ENCODE measurements at places on chromosomes 4 and X.

- no peak for DNase-seq
These were observed 183.5 kb downstream of the ZC4H2 start for GRCh38 chrX:64792598-64793337.

DNA sequence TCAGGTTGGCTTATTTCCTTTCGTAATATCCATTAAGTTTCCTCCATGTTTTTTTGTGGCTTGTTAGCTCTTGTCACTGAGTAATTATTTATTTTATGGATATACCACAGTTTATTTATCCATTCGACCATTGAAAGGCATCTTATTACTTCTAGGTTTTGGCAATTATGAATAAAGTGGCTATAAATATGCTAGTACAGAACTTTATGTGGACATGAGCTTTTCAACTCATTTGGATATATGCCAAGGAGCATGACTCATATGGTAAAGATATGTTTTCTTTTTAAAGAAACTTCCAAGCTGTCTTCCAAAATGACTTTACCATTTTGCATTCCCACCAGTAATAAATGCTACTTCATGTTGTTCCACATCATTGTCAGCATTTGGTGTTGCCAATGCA, 803.6 kb downstream of the GLUD2 start:
- no peak for DNase-seq

DNA sequence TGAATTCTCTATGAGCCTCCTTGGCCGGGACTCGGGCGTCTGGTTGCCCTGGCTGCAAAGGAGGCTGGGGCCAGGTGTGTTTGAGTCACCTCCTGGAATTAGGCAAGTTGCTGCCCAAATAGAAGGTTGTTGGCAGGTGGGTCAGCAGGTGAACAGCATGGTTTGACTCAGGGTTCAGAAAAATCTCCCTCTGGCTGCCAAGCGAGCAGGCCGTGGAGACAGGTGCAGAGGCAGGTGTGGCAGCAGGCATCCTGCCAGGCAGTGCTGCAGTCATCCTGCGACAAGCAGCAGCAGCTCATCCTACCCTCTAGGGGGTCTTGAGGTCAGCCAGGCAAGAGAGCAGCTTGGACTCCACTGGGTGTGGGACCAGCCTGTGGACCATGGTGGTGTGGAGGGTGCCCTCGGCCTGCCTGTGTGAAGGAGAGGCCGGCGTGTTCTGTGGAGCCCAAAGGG, 8.2 kb downstream of the MSANTD1 start:
- no peak for DNase-seq

DNA sequence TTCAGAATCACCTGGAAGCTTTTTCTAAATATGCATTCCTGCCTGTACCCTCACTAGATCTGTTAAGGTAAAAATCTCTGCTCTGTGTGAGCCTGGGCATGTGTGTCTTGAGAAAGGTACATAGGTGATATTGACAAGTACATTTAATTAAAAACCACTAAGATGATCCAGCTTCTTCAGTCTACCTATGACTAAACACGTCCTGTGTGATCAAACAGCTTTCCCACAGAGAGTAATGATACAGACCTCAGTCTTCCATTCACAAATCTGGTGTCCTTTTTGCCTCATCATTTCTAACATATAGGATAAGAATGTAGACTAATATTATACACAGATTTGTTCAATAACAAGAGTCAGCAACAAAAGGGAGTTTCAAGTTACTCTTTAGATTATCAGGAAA, 42.6 kb downstream of the GALNT7 start:
- DNase-seq, result no peak

- DNase-seq, result no peak
These were observed 641.1 kb downstream of the RAPGEF2 start for GRCh38 chr4:159743971-159744370.

DNA sequence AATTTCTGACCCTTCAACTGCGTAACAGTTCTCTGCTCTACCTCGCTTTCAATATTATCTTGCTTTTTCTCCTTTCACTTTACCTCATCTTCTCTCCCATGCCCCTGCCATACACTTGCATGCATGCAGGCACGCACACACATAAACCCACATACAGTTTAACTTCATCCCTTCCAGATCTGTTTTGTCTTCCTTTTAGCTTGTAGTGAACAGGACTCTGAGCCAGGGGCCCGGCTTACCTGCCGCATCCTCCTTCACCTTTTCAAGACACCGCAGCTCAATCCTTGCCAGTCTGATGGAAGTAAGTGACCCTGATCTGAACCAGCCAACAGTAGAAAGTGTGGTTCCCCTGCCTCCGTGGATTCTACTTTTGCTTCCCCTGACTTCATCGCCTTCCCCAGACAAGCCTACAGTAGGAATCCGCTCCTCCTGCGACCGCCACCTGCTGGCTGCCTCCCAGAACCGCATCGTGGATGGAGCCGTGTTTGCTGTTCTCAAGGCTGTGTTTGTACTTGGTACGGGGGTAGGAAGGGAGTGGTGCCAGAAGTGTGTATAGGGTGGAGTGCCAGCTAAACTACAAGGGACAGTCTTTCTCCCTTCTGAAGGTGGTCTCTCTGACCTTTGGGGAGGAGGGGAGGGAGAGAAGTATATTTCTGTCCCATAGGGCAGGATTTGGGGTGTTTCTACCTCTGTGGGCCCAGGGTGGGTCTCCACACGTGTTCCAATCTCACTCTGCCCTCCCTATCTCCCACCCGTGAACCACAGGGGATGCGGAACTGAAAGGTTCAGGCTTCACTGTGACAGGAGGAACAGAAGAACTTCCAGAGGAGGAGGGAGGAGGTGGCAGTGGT, 10.7 kb downstream of the MED12 start:
- no peak for DNase-seq

GRCh38 chr4:75844151-75844662, 58.0 kb downstream of the PPEF2 start:
- DNase-seq, result no peak

DNA sequence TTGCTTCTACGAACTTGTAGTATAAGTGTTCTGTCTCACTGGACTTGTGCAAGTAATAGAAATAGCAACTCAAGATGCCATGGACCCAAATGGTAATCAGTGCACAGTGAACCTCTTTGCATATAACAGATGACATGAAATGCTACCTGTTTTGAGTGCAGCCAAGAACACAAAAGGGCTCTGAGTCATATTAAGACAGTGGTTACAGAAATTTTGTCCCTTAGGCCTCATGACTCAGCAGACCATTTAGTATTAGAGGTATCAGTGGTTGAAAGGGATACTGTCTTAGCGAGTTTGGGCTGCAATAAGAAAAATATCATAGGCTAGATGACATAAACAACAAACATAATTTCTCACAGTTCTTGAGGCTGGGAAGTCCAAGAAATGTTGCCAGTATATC, 502.9 kb upstream of the PCDH10 start:
- no peak for DNase-seq

DNA sequence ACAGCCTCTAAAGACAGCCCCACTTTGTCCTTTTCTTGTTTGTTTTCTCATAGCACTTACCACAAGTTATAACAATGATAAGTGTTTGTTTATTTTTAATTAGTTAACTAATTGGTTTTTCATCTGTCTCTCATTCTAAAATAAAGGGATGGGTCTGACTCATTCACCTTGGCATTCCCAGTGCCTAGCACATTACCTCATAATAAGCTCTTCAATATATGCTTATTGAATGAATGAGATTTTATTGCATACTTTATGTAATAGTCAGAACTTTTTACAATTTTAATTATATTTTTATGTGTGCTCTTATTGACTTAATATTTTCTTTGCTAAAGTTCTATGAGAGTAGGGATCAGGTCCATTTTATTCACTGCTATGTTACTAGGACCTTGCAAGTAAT, 22.8 kb upstream of the PRKG2 start:
- DNase-seq, result no peak

GRCh38 chr4:75004755-75005668, 72.1 kb downstream of the PARM1 start:
- DNase-seq, result no peak

GRCh38 chr4:145804116-145804515, 124.2 kb downstream of the C4orf51 start:
- peak; percentile 77 for DNase-seq

DNA sequence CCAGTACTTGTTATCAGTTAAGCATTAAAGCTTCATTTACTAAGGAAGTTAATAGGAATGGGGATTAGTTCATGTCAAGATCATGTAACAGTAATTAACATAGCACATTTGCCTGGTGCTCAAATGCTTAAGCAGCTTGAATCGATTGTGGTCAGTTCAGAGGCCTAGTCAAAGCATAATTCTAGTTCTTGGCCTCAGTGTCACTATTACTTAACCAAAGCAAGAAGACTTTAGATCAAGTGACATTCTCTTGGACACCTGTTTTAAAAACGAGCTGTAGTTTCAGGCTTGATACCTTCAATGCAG, 115.2 kb upstream of the BMPR1B start:
- no peak for DNase-seq

- DNase-seq, result no peak
These were observed 22.4 kb upstream of the CPLX1 start for GRCh38 chr4:848307-848691.

DNA sequence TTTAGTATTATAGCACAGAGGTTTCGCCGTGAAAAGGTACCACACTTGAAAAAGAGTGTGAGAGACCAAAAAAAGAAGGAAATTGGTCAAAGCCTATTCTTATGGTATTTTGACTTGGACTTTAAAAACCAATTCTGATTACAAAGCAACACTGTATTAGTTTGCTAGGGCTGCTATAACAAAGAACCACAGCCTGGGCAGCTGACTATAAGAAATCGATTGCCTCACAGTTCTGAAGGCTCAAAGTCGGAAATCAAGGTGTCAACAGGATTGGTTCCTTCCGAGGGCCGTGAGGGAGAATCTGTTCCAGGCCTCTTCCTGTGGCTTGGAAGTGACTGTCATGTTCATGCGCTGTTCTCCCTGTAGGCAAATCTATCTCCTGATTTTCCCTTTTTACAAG, 17.9 kb downstream of the DAPP1 start:
- DNase-seq, result no peak

GRCh38 chrX:81120258-81120935, 81.3 kb downstream of the HMGN5 start:
- DNase-seq, result no peak

- no peak for DNase-seq
These were observed 101.1 kb downstream of the AREG start for GRCh38 chr4:74546057-74546456.

DNA sequence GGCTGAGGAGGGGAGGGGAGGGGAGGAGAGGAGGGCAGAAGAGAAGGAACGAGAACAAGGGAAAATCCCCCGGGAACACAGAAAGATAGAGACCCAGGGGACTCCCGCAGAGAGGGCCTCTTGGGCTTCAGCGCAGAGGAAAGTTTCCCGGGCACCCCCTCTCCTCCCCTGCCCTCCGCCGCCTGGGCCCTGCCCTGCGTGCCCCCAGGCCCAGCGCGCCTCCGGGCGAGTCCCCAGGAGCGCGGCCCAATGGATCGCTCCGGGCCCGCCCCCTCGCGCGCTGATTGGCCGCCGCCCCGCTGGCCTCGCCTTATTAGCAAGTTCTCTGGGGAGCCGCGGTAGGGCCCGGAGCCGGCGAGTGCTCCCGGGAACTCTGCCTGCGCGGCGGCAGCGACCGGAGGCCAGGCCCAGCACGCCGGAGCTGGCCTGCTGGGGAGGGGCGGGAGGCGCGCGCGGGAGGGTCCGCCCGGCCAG, at the start of gene MSX1:
Gene MSX1, plus strand, starts transcription at position 341 of the 474 bp plus-strand sequence. CDS start 235 bp downstream, outside the sequence.
- peak; percentile 21 for DNase-seq

DNA sequence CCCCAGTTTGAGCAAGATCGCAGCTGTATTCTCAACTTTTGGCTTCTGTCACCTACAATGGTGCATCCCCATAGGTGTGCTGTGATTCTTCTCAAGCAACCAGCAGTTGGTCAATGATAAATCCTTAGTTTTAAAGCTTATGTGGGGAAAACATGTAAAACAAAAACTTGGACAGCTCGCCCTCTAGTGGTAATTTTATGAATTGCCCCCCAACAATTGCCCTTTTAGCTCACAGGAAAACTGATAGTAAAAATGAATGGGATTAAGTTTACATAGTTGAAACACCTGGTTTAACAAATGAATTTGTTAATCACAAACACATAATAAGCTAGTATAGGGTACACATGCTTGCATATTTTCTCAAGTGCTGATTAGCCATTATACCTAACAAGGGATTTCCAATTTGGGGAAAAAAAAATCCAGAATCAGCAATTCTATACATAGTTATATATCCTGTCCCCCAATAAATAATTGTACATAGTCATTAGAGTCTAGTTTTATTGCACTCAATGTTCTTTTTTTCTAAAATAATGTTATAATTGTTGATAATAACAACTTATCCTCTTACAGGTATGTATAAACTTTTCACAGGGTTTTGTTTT, 30.1 kb downstream of the TEX13A start:
- no peak for DNase-seq

DNA sequence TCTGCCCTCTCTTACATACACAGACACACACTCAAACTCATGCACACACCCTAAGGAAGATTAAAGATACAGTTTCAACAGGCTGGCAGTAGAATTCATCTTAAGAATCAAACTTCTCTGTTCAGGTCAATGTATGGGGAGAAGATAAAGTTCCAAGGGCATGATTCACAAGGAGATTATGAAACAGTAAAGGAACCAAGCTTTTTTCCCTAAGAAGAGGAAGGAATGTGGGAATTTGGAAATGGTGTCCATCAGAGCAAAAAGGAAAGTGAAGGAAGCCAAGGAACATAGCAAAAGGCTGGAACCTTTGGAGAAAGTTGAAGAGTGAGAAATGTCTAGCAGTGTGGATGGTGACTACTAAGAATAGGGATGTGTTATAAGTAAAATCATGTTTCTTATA, 191.0 kb upstream of the NPY2R start:
- DNase-seq, result no peak

DNA sequence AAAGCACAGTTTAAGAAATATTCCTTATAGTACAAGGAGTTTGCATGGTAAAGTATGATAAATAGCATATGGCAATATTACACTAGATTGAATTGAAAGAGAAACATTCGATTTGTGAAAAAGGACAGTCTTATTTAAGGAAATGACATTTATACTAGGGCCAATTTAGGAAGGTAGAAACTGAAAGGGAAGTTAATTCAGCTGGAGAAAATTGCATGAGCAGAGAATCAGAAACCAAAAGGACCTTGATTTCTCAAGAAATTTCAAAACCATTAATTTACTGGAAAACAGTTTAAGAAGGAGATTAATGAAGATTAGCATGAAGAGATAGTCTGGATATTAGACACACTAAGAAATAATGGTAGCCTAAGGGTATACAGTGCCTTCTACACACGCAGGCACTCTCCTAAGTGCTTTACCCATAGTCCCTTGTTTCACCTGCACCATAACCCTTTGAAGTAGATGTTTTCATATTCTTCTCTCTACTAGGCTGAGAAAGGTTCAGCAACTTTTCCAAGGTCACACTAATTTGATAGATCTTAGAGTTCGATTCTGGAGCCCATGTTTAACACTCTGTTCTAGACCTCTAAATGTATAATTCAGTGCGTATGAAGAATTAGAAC, 259.1 kb upstream of the SLIT2 start:
- no peak for DNase-seq

DNA sequence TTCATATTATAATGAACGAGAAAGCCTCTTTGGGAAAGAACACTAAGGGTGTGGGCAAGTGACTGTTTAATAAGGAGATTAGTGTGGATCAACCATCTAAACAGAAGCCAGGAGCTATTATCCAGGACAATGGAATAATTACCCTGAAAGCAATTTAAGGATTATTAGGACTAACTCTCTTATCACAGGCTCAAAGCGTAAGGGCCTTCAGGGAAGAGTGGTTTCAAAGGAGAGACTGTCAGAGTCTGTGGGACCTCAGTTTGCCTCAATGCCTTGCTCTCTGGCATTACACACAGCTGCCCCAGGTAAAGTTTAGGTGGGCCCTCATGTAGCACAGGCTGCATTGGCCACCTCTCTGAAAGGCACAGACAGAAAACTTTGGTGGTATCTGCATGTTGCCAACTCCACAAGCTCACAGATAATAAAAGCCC, 717.2 kb upstream of the ADGRL3 start:
- no peak for DNase-seq
